Cortex of kidney (tissue), 1 donor: ENCODE measurements at places on chromosomes 1 and 21.

GRCh38 chr1:41101950-41102607 lies 80.6 kb upstream of the SLFNL1 start:
- no peak for DNase-seq

DNA sequence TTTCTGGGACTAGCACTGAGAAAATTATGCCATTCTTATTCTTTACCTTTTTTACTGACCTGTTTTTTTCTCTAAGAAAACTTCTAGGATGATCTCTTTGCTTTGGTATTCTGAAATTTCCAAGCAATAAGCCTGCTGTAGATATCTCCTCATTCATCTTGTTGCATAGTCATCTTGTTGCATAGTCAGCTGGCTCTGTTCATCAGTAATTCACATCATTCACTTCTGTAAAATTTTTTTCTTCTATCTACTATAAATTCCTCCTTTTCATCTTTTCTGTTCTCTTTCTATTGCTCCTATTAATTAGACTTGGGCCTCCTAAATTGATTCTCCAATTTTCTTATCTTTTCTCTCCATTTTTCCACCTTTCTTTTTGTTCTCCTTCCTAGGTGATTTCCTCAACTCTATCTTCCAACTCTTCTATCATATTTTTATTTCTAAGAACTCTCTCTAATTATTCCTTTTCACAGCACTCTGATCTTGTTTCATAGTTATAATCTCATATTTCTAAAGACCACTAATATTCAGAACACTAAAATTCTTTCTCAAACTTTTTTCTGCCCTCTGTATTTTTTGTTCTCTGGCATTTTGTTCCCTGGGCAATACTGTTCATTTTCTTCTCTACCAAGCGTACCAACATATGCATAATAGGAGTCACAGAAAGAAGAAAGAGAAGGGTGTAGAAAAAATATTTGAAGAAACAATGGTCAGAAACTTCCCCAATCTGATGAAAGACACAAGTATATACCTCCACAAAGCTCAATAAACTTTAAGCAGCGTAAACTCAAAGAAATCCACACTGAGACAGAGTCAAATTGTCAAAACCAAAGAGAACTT lies 17.7 kb downstream of the TUT4 start:
- DNase-seq: no peak

DNA sequence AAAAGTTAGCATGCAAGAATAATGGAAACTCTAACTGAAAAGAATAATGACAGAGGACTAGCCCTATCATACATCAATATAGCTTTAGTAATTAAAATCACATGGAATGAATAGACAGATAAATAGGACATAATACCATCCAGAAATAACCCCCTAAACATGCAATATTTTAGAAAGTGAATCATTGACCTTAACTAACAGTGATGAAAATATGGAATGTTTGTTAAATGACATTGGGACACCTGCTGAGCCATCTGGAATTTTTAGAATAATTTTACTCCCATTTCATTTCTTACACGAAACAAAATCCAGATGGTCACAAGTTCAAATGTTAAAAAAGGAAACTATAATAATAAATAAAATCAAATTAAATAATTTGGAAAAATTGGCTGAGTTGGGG lies 53.1 kb upstream of the FMO3 start:
- no peak for DNase-seq

- no peak for DNase-seq
Observed at GRCh38 chr1:61344696-61345095, 262.3 kb downstream of the NFIA start.

DNA sequence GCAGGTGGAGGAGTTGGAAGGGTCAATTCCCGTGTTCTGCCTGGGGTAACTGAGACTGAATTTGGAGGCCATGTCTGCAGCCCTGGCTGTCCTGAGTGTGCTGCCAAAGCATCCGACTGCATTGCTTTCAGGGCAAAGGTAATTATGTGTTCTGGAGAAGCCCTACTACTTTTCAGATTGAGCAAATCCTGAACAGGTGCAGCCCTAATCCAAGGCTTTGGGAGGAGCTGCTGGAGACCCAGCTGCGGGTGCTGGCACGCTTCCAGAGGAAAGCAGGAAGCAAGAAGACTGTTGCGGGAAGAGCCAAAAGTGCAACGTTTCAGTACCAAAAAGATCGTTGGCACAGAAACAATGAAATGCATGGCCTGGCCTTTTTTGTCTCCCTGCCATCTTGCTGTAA lies 73.7 kb upstream of the NRIP1 start:
- no peak for DNase-seq

DNA sequence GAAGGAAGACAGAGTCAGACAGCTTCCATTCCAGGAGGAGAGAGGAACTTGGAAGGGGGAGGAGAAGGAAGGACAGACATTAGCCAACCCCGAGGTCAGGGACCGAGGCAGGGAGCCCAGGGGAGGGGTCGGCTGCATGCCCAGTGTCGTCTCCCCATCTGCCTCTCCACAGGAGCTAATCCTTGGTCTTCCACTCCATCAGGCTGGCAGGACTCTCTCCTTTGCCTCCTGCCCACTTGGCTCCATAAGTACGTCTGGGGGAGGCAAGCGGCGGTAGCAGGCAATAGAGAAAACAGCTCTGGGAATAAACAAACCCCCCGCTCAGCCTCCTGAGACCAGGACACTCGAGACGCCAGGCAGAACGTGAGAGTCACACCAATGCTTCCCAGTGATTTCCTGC lies 71.3 kb downstream of the GRIK3 start:
- no peak for DNase-seq

- DNase-seq: no peak
Observed at GRCh38 chr1:19688041-19688842, 23.6 kb downstream of the HTR6 start.

GRCh38 chr1:172450524-172450885 lies 6.6 kb upstream of the PIGC start:
- no peak for DNase-seq

- DNase-seq: no peak
Observed at GRCh38 chr1:33256471-33257206, at the start of gene ZNF362. Gene ZNF362, plus strand, starts transcription at chr1:33256492. Its CDS starts 14,083 bp downstream, at chr1:33270575.

DNA sequence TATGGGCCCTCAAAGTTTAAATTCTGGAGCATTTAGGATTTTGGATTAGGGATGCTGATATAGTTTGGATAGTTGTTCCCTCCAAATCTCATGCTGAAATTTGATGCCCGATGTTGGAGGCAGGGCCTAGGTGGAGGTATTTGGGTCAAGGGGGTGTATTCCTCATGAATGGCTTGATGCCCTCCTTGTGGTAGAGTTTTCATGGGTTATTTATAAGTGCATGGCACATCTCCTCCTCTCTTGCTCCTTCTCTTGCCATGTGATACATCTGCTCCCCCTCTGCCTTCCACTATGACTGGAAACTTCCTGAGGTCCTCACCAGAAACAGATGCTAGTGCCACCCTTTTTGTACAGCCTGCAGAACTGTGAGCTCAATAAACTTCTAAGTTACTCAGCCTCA lies 17.5 kb upstream of the NKAIN1 start:
- no peak for DNase-seq

DNA sequence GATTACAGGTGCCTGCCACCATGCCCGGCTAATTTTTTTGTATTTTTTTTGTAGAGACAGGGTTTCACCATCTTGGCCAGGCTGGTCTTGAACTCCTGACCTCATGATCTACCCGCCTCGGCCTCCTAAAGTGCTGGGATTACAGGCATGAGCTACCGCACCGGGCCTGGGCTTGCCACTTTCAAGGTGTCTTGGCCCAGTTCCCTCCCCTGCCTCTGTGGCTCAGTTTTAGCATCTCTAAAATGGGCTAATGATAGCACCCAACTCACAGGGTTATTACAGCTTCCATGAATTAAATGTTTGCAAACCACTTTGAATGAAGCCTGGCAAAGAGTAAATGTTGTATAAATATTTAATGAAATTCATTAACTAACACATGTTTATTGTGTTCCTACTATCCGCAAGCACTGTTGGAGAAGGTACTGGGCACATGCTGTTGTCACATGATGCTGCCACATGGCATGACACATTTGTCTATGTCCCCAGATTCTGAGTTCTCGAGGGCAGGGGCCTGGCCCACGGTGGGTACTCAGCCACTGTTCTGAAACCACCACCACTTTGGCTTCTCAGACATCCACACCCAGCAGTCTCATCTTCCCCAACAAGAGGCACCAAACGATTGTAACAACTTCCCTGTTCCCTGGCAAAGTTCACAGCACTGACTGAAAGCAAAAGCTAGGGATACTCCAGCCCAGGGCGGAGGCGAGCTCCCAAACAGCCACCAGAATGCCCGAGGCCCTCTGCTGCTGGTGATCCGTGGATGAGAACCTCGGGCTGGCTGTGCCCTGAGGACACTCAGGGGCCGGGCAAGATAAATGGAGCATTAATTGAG lies 9.7 kb downstream of the IFFO2 start:
- DNase-seq: no peak

- DNase-seq: no peak
Observed at GRCh38 chr1:62444701-62445100, 7.9 kb downstream of the USP1 start.

- no peak for DNase-seq
Observed at GRCh38 chr1:1181938-1182410, 8.3 kb downstream of the TTLL10 start.

DNA sequence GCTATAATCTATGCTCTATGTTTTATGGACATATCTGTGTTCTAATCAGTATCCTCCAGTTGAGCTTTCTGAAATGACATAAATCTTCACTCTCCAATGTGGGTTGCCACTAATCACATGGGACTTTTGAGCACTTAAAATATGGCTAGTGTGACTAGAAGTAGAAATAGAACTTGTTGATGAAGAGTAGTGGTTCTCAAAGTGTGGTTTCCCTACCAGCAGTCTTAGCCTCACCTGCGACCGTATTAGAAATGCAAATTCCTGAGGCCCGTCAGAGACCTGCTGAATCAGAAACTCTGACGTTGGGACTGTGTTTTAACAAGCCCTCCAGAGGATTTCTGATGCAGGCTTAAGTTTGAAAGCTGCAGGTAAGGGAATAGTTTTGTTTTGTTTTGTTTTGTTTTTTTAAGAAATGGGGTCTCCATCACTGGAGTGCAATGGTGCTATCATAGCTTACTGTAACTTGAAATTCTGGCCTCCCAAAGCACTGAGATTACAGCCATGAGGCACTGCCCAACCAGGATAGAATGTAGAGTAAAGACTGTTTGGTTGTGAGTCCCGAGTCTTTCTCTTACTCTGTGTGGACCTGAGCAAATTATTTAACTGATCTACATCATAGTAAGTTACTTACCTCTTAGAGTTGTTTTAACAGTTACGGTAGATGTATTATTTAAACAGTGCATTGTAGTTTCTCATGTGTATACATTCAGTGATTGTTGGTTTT lies 21.7 kb downstream of the GLRX2 start:
- no peak for DNase-seq

GRCh38 chr21:42526379-42526727 lies 12.7 kb downstream of the SLC37A1 start:
- no peak for DNase-seq

- no peak for DNase-seq
Observed at GRCh38 chr1:38577385-38577784, 282.2 kb downstream of the RRAGC start.

GRCh38 chr1:206760590-206760989 lies 10.0 kb upstream of the IL19 start:
- DNase-seq: no peak

GRCh38 chr1:193799948-193800690 lies 613.7 kb upstream of the B3GALT2 start:
- DNase-seq: no peak

DNA sequence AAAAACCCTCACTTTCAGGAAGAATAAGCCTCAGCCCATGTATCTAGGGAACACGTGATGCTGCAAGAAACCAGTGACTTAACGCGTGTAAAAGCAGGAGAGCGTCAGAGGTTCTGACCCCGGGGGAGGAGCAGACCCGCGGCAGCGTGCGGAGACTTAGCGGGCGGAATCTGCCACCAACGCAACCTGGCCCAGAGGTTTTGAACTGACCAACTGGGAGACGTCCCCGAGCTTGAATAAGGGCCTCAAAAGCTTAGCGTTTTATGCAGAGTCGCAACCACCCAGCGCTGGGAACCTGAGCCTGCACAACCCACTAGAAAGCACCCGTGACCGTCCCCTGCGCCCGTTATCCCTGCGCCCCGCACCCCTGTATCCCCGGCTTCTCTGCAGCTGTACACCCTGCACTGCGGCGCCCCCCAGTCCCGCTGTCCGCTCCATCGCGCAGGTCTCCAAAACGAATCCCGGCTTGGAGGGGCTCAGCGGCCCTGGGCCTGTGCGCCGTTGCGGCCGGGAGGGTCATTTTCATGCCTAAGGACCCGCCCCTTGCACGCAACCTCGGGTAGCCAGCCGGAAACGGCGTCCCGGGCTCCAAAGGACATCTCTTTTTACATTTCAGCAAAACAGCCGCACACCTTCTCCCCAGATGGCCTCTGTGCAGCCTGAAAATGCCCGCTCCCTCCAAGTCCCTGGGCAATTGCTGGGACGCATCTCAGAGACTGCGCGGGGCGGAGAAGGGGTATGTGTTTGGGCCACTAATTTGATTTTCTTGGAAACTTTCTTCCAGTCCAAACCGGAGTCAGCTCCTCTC lies 29.4 kb upstream of the TRIM17 start:
- DNase-seq: no peak

GRCh38 chr21:15274701-15275485 lies 210.1 kb upstream of the NRIP1 start:
- no peak for DNase-seq

GRCh38 chr1:56340977-56341376 lies 238.4 kb downstream of the PLPP3 start:
- DNase-seq: no peak

- DNase-seq: no peak
Observed at GRCh38 chr1:21663951-21664805, 5.0 kb downstream of the RAP1GAP start.

DNA sequence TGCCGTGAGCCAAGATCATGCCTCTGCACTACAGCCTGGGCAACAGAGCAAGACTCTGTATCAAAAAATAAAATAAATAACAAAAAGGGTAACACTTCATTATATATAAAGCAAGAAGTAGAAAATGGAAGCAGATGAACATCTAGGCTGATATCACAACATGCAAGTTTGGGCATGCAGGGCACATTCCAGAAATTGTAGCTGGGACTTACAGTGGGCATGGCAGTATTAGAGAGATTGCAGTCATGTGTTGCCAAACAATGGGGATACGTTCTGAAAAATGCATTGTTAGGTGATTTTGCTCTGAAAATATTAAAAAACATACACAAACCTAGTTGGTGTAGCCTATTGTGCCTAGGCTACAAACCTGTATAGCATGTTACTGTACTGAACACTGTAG lies 441.0 kb upstream of the PRMT6 start:
- no peak for DNase-seq

DNA sequence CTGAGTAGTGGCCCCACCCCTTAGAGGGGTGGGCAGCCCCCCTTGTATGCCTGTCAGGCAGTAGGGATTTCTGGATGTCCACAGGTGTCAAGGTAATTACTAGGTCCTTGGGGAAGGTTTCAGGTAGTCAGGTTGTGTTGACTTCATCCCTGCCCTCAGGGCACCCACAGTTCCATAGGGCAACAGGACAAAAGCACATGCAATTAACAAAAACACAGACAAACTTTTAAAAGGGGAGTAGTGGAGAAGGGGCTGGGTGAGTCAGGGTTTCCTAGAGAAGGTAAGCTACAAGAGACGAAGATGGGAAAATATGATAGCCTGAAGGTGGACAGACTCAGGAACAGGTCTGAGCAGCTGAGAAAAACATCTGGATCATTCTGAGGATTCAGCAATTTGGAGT lies 14.1 kb downstream of the KRTCAP2 start:
- no peak for DNase-seq

GRCh38 chr1:7363450-7363849 lies 407.6 kb upstream of the VAMP3 start:
- no peak for DNase-seq

- DNase-seq: no peak
Observed at GRCh38 chr1:4770713-4771112, 116.3 kb downstream of the AJAP1 start.

- DNase-seq: no peak
Observed at GRCh38 chr1:100414693-100415497, 62.6 kb downstream of the CDC14A start.
